Esophagus muscularis mucosa (tissue), 4 donors: ENCODE measurements at places on chromosomes 13 and 19. TPM values are rescaled to one million over a fixed set of nuclear protein-coding genes. Genes with fewer than 3 reads are reported as not detected.

DNA sequence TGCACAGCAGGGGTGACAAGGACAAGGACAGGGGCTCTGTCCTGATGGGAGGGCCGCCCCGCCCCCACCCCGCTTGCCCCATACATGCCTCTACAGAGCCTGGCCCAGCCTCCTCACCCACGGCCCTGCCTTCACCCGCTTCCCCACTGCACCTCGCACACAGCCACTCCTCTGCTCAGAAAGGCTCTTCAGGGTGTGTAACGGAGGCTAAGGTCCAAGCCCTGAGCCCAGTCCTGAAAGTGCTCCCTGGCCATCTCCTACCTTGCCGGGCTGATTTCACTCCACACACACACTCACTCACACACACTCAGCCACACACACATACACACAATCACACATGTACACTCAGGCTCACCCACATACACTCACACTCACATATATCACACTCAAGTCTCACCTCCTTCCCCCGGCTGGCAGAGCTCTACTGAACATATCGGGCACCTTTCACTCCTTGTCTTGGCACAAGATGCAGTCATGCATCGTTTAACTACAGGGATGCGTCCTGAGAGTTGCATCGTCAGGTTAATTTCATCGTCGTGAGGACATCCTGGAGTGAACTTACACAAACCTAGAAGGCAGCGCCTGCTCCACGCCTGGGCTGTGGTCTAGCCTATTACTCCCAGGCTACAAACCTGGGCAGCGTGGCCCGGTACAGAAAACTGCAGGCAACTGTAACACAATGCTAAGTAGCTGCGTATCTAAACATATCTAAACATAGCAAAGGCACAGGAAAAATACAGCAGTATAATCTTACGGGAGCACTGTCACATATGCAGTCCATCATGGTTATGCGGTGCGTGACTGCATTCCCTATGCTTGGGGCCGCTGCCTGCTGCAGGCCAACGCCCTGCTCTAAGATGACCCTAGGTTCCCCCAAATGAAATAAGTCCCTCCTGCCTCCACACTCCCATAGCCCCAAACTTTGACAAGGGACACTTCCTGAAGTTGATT, 13.1 kb downstream of the EPS15L1 start:
- no peak for DNase-seq

GRCh38 chr13:89923736-89924135, 1423.8 kb upstream of the MIR17HG start:
- no peak for DNase-seq

GRCh38 chr19:13082192-13083007, 20.3 kb downstream of the LYL1 start:
- no peak for DNase-seq

GRCh38 chr19:55585658-55586339, 5.2 kb upstream of the ZNF579 start:
- DNase-seq: no peak

- DNase-seq: no peak
Observed at GRCh38 chr13:51957377-51958216, 53.7 kb downstream of the ATP7B start.

- no peak for DNase-seq
Observed at GRCh38 chr13:40863723-40864122, 74.3 kb downstream of the SLC25A15 start.

GRCh38 chr13:95523598-95523997, 28.9 kb upstream of the CLDN10 start:
- no peak for DNase-seq

DNA sequence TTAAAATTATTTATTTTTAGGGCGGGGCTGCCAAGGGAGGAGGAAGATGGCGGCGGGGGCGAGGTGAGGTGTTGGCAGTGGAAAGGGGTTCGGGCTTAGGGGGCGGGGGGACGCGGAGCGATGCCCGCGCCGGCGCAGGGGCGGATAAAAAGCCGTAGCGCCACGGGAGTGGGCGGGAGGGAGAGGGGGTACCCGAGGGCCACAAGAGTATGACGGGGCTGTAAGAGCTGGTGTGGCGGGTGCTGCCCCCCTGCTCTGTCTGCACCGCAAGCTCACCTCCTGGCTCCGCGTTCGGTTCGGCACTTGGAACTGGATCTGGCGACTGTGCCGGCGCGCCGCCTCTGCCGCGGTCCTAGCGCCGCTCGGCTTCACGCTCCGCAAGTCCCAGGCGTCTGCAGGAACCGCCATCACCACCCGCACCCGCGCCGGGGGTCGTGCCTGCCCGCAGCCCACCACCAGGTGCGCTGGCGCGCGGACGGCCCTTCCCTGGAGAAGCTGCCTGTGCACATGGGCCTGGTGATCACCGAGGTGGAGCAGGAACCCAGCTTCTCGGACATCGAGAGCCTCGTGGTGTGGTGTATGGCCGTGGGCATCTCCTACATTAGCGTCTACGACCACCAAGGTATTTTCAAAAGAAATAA, 265.2 kb upstream of the SGCG start:
- DNase-seq: no peak

DNA sequence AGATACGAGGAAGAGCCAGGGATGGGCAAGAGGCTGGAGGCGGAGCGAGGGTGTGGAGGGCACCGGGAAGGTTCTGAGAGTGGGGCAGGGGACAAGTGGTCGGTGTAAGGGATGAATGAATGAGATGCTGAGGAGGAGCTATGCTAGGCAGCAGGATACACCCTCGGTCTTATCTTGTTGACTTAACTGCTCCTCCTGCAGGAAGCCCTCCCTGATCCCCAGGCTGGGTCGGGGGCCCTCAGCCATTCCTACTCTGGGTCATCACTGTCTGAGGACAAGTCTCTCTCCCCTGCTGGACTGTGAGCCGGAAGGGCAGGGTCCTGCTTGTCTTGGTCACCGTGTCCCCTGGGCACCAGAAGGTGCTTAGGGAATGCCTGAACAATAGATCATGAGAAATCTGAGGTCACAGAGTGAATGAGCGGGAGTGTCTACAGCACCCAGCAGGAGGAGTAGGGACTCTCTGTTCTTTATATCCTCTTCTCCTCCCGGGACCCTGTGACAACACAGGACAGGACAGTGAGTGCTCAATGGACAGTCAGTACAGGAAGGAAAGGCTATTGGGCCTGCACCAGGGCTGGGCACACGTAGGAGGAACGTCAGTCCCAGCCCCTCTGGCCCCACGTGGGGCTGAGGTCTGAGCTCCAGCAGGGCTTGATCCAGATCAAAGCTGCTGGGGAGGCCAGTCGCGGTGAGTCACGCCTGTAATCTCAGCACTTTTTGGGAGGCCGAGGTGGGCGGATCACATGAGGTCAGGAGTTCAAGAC, 6.5 kb downstream of the NKPD1 start:
- DNase-seq: no peak

DNA sequence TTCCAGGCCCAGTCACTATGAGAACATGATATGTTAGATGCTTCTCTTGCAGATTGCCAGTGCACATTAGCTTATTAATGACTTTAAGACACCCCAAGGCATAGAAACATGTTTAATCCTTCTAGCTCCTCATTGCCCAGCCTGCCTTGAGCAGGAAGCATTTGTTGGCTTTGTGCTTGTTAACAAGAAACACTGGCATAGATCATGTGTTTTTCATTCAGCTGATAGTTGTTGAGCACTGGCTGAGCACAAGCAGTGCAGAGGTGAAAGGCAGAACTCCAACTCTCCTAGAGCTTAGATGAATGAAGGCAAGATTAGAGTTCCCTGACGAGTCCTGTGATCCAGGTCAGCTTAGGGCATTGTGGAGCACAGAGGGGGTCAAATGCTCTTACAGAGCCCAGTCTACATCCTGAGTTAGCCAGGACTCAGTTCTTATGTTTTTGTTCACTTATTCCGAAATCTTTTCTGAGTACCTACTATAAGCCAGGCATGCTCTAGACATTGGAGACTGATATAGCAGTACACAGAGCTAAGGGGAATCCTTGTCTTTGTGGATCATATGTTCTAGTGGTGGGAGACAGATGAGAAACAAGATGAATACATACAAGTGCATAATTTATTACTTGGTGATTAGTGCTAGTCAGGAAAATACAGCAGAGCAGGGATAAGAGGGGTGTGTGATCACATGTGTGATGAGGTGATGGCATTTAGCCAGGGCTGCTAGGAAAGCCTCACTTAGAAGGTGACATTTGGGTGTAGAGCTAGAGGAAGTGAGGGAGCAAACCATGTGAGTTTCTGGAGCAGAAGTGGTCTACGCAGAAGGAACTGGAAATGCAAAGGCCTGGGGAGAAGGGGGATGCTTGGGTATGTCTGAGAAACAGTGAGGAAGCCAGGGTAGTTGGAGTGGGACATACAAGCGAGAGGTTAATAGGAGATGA, 101.2 kb downstream of the WASF3 start:
- DNase-seq: no peak

DNA sequence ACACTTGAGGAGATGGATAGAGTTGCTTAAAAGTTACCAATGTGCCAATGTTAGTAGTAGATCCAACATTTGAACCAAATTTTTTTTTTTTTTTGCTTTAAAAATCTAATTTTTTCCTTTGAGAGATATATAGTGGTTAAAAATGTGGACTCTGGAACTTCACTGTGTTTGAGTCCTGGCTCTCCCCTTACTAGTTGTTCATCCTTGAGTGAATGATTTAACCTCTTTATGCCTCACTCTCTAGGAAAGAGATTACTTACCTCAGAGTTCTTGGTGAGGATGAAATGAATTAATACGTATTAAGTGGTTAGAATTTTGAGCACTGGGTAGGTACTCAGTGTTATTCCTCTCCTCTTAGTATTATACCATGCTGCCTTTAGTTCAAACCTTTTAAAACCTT, 24.3 kb downstream of the PDS5B start:
- no peak for DNase-seq

DNA sequence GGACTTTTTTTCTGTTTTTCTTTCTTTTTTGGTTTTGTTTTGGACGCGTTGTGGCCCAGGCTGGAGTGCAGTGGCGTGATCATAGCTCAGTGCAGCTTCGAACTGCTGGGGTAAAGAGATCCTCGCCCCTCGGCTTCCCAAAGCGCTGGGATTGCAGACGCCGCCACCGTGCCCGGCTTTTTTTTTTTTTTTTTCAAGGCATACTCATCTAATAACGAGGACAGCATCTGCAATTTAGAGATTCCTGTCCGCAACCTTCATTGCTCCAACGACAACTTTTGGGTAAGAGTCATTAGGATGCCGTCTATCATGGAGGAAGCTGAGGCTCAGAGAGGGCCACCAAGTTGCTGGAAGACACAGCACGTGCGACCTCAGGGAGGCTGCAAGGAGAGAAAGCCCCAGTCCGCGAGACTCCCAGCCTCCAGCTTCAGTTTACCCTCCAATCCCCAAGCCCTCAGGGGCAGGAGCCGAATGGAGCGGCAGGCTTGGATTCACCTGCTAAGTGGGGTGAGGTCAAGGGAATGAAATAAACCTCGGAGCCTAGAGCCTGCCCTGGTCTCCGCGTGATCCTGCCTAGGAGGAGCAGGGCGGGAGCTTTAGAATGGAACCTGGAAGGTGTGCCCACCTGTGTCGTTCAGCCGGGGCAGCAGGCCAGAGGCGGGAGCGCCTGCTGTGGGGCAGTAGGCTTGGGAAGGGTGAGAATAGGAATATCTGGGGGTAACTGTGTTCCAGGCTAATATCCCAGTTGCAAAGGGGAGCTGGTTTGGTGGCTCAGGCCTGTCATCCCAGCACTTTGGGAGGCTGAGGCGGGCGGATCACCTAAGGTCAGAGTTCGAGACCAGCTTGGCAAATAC, 676 bp upstream of the POLRMT start:
- no peak for DNase-seq

GRCh38 chr19:12364391-12365235, 870 bp downstream of the ZNF442 start:
- DNase-seq: no peak

DNA sequence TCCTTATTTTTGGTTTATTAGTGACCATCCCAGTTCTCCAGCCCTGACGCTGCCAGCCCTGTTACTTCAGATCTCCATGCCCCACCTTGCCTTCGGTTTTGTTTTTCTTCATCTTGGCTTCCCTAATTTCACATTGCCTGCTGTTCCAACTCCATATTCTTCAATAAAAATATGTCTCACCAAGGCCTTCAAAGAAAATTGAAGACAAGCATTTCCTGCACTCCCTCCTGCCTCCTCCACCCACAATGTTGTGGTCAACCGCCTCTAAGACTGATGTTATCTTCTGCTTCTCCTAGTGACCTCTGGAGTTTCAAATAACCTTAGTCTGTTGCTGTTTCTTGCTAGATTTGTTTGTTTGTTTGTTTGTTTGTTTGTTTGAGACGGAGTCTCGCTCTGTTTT, 14.6 kb downstream of the PLD3 start:
- DNase-seq: no peak

DNA sequence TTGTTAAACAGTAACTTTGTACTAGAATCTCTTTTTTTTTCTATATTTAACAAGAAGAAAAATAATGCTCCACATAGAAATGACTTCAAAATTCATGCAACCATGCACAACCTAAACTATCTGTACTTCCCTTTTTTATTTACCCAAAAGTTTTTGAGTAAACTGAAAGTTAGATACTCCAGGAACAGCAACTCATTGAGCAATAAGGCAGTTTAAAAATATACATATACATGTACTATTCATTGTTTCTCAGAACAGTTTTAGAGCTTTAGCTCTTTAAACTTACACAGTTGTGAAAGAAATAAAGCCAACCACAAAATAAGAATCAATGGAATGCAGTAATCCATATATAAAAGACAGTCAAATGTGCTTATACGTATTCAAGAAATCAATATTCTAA, 39.2 kb downstream of the MTMR6 start:
- DNase-seq: no peak

DNA sequence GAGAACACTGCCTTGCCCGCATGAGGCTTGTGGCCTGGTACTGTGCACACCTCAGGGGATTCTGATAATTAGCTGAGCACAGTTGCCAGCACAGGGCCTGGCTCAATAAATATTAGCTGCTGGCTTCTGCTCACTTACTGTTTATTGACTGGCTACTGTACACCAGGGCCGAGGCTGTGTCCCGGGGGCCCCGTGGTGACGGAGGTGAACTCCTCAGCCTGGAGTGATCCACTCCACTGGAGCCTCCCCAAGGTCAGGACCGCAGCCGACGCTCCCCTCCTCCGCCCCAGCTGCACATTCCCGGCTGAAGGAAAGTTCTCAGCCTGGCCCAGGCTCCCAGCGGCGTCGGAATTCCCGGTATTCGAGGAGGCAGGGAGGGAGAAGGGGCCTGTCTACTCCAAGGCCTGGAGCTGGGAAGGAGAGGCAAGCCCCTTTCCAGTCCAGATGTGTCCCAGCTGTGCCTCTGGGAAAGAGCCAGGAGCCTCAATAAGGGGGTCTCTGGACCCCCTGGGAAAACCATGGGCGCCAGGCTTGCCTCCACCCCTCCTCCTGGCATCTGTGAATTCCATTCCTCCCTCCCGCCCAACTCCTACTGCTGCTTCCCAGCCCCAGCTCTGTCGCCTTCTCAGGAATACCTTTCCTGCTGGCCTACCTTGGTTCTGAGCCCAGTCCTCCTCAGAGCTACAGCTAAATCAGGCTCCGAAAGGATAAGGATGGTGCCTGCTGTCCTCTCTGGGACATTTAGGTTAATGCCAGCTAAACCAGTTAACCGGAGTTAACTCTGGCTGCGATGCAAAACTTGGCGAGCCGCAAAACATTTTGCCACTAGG, 7.3 kb downstream of the RPS16 start:
- DNase-seq: no peak

- no peak for DNase-seq
Observed at GRCh38 chr13:99062593-99062992, 84.7 kb upstream of the DOCK9 start.

ZNF66 gene
- 1.6 TPM for total RNA-seq

ZNF799 gene
- 3.3 TPM for total RNA-seq

POMP gene
- total RNA-seq: 68.1 TPM

GPR183 gene
- 23.3 TPM for total RNA-seq

APOC1 gene
- total RNA-seq: 2.5 TPM

NOVA2 gene
- total RNA-seq: 1.2 TPM

CARS2 gene
- total RNA-seq: 56.9 TPM

SMIM17 gene
- not detected for total RNA-seq

SLC10A2 gene
- not detected for total RNA-seq

KLC3 gene
- not detected for total RNA-seq

SHD gene
- total RNA-seq: not detected

GAMT gene
- 13.2 TPM for total RNA-seq
